ENCODE measurements at places on chromosomes 1 and 21.

DNA sequence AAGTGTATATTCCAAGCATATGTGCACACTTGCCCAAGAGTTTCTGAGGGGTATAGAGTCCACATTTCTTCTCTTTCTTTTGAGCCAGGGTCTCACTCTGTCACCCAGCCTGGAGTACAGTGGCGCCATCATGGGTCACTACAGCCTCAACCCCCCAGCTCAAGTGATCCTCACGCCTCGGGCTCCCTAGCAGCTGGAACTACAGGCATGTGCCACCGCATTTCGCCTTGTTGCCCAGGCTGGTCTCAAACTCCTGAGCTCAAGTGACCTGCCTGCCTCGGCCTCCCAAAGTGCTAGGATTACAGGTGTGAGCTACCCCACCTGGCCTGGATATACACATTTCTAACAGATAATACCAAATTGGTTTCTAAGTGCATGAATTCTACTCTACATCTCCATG, 17.1 kb upstream of the SRP9 start:
- no peak for DNase-seq

DNA sequence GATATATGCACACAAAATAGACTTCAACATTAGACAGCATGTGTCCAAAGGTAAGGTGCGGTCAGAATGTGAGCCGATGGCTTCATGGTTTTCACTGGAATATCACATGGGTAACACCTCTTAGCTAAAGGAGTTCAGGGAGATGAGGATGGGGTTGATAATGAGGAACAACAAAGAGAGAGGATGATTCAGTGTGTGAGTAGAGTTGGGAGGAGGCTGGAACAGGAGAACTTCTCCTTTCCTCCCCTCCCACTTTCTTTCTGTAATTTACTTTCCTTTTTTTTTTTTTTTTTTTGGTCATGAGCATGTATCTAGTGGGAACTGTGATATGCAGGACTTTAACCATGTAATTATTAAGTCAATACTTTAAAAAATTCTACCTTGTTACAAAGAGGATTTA, 99.4 kb downstream of the FASLG start:
- DNase-seq = no peak

GRCh38 chr1:60171801-60172200, 98.2 kb upstream of the C1orf87 start:
- DNase-seq = no peak

DNA sequence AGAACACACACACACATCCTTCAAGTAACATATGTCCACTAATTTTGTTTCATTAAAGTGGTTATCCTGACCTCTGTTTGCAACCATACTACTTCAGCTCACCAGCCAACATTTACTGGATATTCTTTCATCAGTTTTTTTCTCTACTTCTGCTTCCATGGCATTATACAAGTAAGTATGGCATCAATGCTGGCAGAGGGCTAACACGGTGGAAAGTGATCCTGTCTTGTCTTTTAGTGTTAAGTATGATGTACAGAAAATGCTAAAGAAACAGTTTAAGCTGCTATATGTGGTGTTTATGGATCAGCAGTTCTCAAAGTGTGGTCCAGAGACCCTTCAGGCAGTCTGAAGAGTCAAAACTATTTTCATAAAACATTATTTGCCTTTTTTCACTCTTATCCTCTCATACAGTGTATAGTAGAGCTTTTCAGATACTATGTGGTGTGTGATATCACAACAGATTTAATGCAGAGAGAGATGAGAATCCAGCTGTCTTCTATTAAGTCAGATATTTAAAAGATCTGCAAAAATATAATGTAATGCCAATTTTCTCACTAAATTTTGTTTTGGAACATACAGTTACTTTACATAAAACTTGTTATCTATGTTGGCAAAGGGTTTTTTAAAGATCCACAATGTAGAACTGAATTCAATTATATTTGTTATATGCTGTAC, 46.6 kb downstream of the FOXJ3 start:
- no peak for DNase-seq

- DNase-seq = no peak
These were observed 78.6 kb downstream of the TIAM1 start for GRCh38 chr21:31265366-31266013.

GRCh38 chr1:82567348-82567747, 766.6 kb downstream of the ADGRL2 start:
- DNase-seq = no peak

- DNase-seq = no peak
These were observed 21.2 kb upstream of the SYCP1 start for GRCh38 chr1:114833421-114833820.

Measured in CD4-positive, alpha-beta T cell treated with Interleukin-17A for 1 hour (primary cell).